ENCODE measurements at places on chromosomes 12 and 14.
A peak's percentile ranks its signal among the peaks of the same experiment; 100 is the strongest.

DNA sequence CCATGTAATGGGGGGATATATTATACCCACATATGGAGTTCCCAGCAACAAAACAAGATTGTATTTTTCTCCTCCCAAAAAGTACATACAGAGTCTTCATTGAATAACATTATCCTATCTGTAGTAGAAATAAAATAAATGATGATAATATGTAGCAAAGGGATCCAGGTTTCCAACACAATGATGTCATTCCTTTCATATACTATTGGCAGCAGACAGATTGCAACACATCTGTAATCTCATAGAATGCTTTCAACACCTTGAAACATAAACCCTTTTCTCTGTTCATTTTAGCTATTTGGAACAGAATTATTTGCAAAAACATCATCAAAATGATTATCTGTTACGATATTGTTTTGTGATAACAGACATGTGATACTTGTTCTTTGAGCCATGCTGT is 317.6 kb downstream of the DPF3 start:
- no peak for DNase-seq

GRCh38 chr14:61065656-61066055 is 84.6 kb downstream of the SLC38A6 start:
- no peak for DNase-seq

DNA sequence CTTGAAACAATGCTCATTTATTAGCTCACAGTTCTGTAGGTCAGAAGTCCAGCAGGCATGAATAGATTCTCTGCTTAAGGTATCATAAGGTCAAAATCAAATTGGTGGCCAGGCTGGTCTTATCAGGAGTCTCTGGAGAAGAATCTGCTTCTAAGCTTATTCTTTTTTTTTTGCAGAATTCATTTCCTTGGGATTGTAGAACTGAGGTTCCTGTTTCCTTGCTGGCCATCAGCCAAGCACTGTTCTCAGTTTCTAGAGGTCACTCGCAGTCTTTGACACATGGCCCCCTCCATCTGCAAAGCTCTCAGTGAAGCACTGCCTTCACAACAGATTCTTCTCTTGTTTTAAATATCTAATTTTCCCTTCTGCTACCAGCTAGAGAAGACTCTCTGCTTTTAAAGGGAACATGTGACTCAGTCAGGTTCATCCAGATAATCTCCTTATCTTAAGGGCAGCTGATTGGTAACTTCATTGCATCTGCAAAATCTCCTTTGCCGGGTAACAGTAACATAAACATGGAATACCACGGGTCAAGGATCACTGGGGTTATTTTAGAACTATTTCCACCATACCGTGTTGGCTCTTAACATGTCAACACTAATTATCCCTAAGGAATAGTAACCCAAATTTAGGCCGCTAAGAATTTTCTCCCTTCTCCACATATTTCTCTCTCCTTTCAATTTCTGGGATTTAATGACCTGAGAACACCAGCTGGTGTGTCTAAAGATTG is 25.3 kb downstream of the RHOJ start:
- DNase-seq = no peak

DNA sequence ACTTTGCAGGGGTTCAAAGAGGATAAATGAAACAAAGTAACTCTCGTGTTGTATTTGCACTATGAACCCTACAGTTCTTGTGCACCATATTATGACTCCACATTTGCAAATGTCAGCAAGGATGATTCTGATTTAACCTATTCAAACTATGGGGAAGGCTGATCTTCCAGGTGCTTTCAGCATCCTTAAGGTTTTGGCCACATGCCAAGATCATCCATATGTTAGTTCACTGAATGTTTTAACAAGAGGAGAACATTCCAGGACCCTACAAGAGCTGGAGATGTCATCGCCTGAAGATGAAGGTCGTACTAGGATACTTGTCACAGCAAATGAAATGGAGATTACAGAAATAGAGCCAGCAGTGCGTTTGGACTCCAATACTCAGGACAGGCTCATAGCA is 114.2 kb downstream of the DHRS2 start:
- no peak for DNase-seq

DNA sequence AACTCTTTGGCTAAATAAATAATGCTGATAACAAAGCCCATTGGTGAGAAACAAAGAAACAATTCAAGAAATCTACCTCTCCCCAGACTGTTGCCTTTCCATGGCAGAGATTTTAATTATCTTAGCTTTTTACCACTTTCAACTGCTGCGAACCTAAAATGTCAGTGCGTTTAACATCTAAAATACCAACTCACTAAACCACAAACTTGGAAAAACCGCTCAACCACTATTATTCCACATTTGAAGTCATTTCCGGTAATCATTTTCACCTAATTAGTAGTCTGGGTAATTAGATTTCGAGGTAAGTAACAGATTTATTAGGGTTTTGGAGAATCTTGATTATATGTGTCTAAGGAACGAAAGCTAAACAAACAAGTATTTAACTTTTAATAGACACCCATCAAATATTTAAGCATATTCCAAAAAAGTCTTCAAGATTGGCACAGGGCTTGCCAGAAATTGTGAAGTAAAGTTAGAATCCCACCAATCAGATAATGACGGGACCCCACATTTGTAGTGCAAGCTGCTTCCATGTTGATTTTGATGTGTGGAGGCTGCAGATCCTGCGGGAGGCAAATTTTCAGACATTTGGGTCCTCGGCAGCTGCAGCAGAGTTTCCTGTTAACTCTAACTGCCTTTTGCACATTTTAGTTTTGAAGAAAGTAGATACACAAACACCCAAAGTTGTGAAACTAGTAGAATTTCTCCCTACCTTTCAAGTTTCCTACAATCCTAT is 4.1 kb downstream of the OTX2 start:
- no peak for DNase-seq

GRCh38 chr12:122937622-122938091 is 28.6 kb downstream of the ABCB9 start:
- no peak for DNase-seq

DNA sequence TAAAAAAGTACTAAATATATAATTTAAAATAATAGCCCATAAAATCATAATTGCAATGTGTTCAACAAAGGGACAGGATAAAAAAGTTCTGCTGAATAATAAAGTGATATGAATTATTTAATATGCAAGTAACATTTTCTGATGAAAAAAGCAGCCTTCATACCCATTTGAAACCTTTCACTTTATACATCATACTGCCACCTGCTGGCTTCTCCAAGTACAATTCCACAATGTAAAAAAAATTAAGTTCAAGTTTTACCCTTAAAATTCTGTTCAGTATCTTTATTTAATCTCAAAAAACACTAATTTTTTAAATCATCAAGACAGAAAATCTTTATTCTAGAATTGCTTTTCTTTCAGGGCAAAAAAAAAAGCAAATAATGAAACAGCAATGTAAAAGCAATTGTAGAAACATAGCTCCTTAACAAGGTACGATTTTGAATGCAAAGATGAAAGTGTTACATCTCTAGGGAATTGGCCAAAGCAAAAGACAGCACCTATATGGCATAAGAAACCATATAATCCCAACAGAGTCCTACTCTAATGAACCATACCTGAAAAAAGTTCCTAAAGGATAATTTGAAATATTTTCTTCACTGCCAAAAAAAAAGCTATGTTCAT is 15.0 kb downstream of the MDM1 start:
- peak; percentile 53 for DNase-seq

DNA sequence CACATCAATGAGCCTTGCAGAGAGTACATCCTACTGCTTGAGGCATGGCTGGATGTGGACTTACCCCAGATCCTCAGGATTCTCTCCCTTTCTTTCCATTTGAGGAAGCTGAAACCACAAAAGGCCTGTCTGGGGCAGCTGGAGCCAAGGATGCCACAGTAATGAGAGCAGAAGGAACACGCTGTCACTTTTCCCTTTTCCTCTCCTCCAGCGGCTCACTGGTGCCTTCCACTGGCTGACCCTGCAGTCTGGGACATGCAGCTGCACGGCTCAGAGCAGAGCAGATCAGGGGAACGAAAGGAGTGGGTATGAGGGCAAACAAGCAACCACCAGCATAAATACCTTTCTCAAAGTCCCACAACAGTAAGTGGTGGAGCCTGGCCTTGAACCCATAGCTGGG is 78.2 kb downstream of the GAS2L3 start:
- no peak for DNase-seq

DNA sequence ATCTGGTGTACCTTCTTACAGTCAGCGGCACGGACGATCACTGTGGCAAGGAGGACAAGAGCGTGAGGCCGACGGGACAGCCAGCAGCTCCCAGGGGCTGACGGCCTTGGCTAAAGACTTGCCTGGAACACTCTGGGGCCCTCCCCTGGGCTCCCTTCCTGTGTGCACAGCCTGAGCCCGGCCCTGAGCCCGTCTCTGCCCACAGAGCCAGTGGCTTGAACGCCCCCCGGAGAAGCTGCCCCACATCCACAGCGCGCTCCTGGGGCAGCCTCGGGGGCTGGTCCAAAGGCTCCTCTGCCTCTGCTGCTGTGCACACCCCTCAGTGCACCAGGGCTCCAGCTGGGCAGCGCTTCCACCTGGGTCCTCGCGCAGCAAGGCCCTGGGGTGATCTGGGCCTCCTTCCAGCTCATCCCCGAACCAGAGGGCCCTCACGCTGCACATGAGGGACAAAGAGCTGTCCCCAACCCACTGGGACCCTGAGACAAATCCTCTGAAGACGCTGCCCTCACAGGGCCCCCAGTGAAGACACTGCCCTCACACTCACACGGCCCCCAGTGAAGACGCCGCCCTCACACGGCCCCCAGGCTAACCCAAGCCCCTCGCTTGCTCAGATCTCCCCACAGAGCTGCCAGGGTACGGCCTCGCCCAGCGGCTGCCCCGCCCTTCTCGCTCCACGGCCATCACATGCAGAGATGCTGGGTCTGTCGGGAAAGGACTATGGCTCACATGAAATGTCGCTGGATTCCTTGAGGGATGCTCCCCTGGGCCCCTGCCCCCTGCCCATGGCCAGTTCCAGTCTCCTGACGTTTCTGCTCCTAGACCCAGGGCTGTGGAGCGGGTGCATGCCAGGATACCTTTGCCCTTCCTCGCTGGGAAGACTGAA is 22.2 kb downstream of the AMN start:
- DNase-seq = no peak

DNA sequence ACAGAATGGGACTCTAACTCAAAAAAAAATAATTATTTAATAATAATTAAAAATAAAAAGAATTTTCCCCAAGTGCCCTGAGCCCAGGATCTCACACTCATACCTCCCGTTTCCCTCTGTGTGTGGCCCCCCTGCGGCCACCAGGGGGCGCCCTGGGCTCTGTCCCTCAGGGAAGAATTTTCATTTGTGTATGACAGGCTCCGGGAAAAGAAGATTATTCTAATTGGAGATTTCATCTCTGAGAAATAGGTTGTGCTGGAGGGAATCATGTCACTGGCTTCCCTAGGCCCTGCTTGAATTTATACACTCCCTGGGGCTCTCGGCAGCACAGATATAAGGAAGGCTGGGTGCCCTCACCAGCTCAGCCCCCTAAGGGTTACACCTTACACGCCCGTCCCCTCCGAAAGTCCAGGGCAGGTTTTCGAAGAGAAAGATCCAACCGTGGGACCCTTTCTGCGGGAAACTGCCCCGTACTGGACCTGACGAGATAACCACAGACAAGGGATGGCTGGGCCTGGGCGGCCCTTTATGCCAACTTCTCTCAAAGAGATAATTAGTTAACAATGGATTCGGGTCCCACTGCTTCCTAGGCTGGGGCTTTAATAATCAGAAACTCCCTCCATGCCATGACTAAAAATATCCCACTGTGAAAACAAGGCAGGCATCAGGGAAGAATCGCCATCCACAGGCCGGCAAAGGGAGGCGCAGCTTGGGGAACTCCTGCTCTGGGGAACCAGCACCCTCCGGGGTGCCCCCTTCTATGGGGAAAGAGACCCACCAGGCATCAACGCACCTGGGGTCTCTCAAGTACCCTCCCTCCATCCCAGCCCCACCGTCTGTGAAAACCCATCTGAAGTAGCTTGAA is 80.7 kb downstream of the KDM2B start:
- DNase-seq = peak; percentile 75

DNA sequence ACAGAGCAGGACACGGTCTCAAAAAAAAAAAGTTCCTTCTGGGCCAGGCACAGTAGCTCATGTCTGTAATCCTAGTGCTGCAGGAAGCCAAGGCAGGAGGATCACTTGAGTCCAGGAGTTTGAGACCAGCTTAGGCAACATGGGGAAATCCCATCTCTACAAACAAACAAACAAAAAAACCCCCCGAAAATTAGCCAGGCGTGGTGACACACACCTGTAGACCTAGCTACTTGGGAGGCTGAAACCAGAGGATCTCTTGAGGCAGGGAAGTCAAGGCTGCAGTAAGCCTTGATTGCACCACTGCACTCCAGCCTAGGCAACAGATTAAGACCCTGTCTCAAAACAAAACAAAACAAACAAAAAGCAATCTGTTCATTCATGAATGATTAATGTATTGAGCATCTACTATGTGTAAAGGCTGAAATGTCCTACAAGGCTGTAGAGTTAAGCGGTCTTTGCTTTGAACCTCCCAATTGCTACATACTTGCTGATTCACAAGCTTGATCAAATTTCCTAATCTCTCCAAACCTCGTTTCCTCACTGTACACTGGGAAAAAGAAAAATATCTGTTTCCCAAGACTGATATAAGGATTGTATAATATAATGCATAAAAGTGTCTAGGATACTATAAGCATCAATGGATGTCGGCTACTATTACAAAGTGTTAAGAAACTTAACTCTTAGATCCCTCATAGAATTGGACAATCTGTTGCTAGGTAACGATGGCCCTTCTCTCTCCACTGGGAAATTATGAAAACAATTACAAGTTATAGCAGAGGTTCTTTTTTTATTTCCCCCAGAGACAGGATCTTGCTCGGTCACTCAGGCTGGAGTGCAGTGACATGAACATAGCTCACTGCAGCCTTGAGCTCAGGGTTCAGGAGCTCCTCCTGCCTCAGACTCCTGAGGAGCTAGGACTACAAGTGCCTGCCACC is 7.9 kb upstream of the RILPL2 start:
- DNase-seq = no peak

DNA sequence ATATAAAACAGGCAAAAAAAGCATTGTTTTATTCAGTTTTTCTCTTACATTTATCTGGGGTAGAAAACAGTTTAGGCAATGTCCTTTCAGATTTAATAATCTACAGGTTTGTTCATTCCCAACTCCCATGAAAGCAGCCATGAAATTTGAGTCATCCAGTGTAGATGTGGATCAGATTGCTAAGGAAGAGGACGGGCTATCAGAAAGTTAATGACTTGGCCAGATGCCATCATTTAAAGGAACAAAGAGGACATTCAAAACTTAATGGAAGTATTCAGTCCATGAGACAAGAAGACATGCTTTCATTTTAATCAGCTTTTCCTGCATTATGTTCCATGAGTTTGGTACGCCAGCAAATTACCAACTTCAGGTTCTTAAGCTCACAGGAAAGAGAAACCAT is 31.1 kb upstream of the POC1B start:
- no peak for DNase-seq

DNA sequence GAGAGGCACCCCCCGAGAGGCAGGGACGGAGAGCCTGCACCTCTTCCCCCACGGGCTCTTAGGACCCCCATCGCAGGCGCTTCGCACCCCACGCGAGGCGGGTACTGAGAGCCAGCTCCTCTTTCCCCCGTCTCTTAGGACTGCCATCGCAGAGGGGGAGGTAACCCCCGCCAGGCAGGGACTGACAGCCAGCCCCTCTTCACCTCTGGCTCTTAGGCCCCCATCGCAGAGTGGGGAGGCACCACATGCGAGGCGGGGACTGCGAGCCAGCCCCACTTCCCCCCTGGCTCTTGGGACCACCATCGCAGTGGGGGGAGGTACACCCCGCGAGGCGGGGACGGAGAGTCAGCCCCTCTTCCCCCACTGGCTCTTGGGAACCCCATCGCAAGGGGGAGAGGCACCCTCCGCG is 46.1 kb downstream of the DDX11 start:
- no peak for DNase-seq

GRCh38 chr14:59318908-59319307 is 130.4 kb downstream of the DAAM1 start:
- DNase-seq = no peak

- DNase-seq = no peak
Measured at GRCh38 chr12:110012659-110013058, 13.4 kb downstream of the ANKRD13A start.

Measured in stimulated activated CD4-positive, alpha-beta T cell treated with anti-CD3 and anti-CD28 coated beads, Interleukin-1b, Interleukin-23, amount 100 ng/mL, for 4 hours (primary cell).